GM23338 (cell line): ENCODE measurements at places on chromosomes 7 and 10. TPM values are rescaled to one million over a fixed set of nuclear protein-coding genes. Genes with fewer than 3 reads are reported as not detected.
A peak's percentile ranks its signal among the peaks of the same experiment; 100 is the strongest.

- no peak for DNase-seq
Measured at GRCh38 chr7:105532709-105533460, 884 bp downstream of the RINT1 start.

GRCh38 chr7:69526570-69526969, 71.7 kb upstream of the AUTS2 start:
- DNase-seq: no peak

GRCh38 chr10:122047560-122047959, 58.6 kb downstream of the TACC2 start:
- no peak for DNase-seq

DNA sequence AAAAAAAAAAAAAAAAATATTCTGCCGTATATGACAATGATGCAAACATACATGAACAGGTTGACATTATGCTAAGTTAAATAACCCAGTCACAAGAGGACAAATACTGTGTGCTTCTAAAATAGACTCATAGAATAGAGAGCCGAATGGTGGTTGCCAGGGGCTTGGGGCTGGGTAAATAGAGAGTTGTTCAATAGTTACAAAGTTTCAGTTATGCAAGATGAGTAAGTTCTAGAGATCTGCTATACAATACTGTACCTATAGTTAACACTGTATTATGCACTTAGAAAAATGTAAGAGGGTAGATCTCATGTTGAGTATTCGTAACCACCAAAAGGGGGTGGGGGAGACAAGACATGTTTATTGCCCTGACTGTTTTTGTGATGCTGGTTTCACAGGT, 77.1 kb upstream of the GNAI1 start:
- no peak for DNase-seq

GPRIN2 gene
- total RNA-seq: 24.4 and 28.5 TPM in 2 replicates

DNA sequence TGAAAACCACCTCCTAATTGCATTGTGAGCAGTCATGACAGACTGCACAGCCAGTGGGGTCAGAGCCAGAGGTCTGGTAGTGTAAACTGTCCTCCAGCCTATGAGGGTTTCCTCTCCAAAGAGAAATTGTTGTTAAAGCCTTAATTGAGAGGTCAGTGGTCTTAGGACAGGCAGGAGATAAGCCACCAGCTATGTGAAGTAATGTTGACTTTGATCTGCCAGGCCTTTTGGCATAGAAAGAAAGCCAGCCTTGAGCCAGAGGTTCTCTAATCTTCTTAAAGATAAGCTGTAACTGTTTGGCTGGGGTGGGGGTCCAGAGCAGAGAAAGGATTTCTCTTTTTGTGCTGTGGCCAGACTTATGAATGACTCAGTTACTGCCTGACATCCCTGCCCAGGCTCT, 248.4 kb downstream of the WDR11 start:
- DNase-seq: no peak

DPP6 gene
- not detected in 2 replicates for total RNA-seq

DNA sequence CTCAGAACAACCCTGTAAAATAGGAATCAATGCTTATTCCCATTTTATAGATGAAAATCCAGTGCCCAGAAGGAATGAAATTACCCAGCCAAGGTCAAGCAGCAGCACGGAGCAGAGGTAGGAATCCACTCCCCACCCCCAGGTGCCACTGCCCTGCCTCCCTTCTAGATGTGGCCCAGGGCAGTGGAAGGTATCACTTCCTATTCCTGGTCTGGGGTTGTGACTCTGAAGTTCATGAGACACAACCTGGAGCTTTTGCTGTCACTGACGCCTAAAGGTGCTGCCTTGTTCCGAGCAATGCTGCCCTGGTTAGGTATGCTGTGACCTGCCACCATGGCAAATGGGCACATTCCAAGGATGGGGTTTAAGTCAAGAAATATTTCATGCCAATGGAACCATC, 53.6 kb downstream of the PIK3AP1 start:
- no peak for DNase-seq

DNA sequence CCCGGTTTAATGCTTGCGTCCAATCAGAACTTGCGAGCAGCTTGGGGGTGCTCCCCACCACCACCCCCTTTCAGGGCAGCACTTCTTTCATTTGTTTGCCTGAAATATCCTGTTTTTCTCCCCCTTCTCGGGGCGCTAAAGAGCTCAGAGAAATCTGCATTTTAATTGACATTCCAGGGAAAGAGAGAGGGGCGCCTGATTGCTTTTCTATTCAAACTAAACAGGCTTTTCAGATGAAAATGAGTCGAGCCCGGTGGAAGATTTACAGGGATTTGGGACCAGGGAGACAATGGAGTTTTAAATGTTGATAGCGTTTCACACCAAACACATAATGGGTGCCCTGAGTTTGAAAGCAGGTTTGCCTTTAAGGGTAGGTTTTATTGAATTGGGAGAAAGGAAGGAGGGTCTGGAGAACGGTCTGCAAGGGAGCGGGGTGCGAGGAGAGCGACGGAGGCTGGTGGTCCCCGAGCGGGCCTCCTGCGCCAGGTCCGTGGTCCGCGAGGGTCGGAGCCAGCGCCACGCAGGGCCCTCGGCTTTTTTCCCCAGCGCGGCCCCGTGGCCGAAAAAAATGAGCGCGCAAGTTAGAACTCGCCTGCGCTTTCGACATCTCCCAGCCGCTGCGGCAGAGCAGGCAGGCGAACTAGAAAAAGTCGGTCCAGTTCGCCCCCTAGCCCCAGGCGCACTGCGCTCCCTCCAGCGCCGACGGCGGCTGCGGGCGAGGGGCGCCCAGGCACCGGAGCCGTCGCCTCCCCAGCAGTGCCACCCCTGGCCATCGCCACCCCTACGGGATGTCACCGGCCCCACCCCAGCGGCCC, 1.3 kb downstream of the FGFR2 start:
- peak; percentile 95 for DNase-seq

AGMO gene
- total RNA-seq: 0.42 and 3.9 TPM in 2 replicates

OR2A5 gene
- total RNA-seq: not detected in 2 replicates

- no peak for DNase-seq
Measured at GRCh38 chr7:47407821-47408674, 173.9 kb downstream of the TNS3 start.

DNA sequence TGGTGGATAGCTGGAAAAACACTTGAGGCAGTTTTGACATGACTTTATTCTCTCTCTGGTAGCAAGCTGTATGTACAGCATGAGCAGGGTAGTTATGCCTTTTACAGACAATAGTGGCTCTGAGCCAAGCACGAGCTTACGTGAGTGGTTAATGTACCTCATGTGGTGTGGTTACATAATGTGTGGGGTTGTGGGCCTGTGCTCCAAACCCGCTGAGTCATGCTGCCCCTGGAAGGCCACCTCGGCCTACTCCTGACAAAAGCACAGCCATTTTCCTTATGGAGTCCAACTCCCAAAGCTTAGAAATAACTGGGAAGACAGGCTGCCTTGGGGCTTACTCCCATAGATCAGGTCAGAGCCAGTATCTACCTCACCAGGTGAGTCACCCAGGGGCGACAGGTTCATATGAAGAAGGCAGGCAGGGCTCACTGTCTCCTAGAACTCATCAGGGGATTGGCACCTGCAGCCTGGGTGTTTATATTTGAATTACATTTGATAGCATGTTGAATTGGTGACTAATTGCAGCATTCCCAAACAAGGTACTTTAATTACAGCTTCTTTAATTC, 404.5 kb downstream of the ADRA2A start:
- no peak for DNase-seq

IKZF1 gene
- 0.43 and 1.8 TPM in 2 replicates for total RNA-seq

GRM8 gene
- 2.0 and 6.6 TPM in 2 replicates for total RNA-seq

DNA sequence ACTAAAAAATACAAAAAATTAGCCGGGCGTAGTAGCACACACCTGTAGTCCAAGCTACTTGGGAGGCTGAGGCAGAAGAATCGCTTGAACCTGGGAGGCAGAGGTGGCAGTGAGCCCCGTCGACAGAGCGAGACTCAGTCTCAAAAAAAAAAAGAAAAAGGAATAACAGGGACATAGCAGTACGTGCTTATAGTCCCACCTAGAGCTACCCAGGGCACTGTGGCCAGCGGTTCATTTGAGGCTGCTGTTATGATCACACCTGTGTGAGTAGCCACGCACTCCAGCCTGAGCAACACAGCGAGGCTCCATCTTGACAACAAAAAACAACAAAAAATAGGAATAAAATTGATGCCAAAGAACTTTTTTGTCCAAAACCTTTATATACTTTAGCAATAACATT, 17.1 kb downstream of the WAPL start:
- DNase-seq: no peak

PTN gene
- total RNA-seq: 18.5 and 20.1 TPM in 2 replicates

DNA sequence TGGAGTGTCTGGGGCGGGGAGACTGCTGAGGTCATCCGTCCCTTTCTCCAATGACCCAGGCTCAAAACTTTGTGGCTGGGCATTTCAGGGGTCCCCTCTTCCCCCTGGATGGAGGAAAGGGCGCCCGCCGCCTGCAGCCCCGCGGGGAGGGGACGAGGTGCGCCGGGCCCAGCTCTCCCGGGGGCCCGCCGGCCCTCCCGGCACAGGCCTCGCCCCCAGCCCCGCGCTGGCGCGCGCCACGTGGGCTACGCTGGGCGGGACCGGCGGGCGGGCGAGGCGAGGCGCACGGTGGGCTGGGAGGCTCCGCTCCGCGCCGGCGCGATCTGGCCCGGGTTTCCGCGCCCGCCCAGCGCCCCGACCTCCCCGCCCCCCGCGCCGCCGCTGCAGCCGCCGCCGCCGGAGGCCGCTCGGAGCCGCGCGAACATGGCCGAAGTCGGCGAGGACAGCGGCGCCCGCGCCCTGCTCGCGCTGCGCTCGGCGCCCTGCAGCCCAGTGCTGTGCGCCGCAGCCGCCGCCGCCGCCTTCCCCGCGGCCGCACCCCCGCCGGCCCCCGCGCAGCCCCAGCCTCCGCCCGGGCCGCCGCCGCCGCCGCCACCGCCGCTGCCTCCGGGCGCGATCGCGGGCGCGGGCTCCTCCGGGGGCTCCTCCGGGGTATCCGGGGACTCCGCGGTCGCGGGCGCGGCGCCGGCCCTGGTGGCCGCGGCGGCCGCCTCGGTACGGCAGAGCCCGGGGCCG, at the start of gene FOXK1:
Gene FOXK1 (plus strand): TSS at position 410 of the 735 bp plus-strand sequence. CDS start 14 bp downstream, at position 424.
- DNase-seq: peak; percentile 81

- peak; percentile 82 for DNase-seq
Measured at GRCh38 chr10:133257489-133258065, 19.1 kb downstream of the ADAM8 start.

- DNase-seq: no peak
Measured at GRCh38 chr10:28850784-28851183, 173.5 kb downstream of the BAMBI start.

CCNY gene
- total RNA-seq: 29.0 and 32.0 TPM in 2 replicates

ZFYVE27 gene
- 20.7 and 25.8 TPM in 2 replicates for total RNA-seq

GRCh38 chr7:20233362-20233761, 16.2 kb upstream of the MACC1 start:
- DNase-seq: no peak

- DNase-seq: no peak
Measured at GRCh38 chr10:74755273-74755672, 71.1 kb upstream of the KAT6B start.

HACD1 gene
- 32.2 and 34.1 TPM in 2 replicates for total RNA-seq

MMP21 gene
- not detected in 2 replicates for total RNA-seq

FAM25A gene
- total RNA-seq: not detected in 2 replicates

DNA sequence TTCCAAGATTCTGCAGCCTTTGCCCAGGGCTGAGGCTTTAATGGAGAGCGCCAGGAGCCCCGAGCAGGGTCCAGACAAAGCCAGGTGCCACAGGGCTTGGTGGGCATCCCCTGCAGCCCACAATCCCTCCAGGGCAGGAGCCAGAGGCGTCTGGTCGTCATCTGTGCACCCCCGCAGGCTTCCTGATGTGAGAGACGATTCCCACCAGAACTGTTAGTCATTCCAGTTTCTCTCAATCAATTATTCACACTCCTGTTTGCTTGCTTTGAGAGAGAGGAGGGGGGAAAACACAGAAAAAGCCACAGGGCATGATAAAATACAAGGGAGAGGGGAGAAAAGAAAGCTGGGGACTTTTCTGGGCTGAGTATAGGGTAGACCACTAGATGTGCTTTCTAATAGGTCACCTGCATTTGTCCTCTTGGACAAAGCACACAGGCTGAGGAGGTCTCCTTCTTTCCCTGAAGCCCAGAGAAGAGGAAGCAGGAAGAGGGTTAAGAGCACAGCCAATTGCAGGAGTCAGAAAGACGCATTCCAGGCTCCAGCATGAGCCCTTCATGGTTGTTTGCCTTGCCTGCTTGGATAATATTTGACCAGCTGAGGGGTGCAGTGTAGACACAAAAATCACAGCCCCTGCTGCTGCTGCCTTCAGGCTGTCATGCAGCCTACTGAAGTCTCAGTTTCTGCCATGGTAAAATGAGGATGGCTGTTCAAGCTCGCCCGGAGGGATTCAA, 194.4 kb downstream of the PLXNA4 start:
- DNase-seq: no peak

- DNase-seq: no peak
Measured at GRCh38 chr10:102140218-102140617, 7.4 kb downstream of the PPRC1 start.

GRCh38 chr7:4416396-4417056, 265.6 kb upstream of the FOXK1 start:
- DNase-seq: no peak

DNA sequence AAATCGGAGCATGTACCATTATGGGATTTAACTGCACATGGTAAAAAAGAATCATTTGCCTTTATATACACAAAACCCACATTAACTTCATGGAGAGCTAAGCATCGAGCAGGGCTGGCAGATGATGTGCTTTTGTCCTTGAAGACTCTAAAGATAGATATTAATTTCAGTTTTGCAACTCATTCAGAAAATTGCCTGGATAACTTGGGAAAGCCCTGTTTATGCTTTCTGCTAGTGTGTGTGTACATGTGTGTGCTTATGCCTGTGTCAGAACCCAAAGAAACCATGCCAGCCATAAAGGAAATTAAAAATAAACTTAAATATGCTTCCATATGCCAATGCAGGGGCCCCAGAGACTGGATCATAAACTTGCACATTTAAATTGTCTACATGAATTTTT, 640.0 kb downstream of the PARD3 start:
- DNase-seq: no peak

DNA sequence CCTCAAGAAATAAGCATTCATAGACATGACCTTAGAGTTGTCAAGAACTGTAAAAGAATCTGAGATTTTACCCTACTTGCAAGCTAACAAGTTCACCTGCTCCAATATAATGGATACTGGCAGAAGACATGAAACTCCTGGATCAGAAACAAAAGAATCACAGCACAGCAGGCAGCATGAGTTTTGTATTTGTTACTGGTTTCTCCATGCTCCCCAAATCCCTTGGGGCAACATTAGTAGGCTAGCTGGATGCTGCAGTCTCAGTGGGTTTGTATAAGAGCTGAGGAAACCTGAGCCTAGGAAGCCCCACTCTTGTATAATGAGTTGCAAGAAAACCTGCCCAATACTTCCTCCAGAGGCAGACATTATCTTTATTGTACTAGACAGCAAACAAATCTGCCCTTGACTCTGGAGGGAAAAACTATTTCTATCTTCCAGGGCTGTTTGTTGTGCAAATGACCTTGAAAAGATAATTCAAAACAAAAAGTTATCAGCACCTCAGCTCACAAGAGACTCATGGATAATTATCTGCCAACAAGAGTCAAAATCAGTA, 64.8 kb downstream of the ABLIM1 start:
- DNase-seq: no peak

DNA sequence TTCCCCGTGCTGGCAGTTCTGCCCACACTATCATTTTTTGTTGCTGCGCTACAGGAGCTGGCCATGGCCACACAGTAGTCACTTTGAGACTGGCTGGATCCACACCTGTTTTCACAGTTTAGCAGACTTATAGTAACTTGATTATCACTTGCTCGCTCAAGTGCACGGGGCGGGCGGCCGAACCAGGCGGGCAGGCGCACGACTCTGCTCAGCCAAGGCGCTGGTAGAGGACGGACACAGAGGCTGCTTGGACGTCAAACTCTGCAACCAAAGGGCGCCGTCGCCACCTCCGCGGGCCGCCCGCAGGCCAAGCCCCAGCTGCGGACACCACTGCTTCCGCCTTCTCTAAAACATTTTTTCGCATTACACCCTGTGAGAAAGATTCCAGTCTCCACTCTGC, 38.4 kb upstream of the PHYHIPL start:
- DNase-seq: peak; percentile 3

GRCh38 chr7:12111422-12112405, 99.4 kb upstream of the TMEM106B start:
- peak; percentile 81 for DNase-seq
